ENCODE measurements at places on chromosomes 5 and 9.
A peak's percentile ranks its signal among the peaks of the same experiment; 100 is the strongest.

DNA sequence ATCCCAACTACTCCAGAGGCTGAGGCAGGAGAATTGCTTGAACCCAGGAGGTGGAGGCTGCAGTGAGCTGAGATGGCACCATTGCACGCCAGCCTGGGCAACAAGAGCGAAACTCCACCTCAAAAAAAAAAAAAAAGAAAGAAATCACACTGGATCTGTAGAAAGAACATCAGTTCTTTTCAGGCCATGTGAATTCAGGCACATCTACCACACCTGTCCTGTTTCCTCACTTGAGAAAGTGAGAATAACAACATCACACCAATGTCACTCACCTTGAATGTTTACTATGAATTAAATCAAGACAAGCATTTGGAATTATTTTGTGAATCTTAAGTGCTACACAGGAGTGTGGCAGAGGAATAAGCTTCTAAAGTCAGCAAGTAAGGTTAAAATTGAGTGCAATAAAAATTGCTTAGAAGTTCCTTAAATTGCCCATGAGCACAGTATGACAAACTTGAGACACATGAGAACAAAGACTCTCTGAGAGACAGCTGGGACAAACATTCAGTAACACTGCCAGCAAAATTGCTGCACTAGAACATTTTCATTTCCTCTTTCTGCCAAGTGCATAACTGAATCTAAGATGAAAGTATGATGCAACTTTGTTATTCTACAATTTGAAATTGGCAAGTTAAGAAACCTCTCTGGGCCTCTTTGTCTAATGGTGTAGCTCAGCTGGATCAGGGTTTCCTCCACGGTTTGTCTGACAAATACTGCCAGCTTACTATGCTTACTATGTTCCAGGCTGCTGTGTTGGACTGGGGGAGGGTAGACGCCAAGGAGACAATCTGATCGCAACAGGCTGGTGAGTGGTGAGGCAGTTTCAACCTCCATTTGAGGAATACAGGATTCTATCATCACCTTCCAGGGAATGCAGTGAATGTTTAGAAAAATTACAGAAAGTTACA is 1.9 kb upstream of the RIC1 start:
- DNase-seq, result no peak

- no peak for DNase-seq
Measured at GRCh38 chr9:132748450-132748849, 78.2 kb downstream of the GTF3C4 start.

DNA sequence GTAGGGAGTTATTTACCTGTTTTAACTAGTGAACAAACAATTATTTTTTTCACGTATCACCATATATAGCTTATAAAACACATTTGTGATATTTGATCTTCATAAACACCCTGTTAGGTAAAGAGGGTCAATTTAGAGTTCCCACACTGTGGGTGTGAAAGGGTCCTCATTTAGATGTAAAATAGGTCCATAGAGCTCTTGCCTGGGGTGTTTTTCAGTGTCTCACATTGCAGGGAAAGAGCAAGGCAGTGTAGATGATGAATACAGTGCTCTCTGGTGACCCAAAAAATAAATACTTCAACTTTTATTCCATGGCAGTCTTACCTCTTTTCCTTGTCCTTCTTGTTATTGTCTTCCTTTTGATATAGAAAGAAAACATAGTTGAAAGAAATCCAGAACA is 403.2 kb upstream of the SGCD start:
- peak; percentile 11 for DNase-seq

DNA sequence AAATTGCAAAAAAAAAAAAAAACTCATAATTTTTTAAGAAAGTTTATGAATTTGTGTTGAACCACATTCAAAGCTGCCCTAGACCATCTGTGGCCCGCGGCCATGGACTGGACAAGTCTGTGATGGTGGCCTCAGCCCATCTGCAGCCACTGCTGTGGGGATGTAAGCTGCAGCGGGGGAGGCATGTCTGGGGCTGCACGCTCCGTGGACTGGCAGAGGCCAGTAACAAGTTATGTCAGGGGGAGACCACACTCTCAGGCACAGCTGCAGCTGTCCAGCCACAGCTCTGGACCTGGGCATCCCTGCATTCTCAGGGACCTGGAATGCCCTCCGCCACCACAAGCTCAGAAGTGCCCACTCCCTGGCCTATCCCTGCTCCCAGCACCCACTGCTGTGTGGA is 1272.3 kb upstream of the CDH9 start:
- DNase-seq, result no peak

DNA sequence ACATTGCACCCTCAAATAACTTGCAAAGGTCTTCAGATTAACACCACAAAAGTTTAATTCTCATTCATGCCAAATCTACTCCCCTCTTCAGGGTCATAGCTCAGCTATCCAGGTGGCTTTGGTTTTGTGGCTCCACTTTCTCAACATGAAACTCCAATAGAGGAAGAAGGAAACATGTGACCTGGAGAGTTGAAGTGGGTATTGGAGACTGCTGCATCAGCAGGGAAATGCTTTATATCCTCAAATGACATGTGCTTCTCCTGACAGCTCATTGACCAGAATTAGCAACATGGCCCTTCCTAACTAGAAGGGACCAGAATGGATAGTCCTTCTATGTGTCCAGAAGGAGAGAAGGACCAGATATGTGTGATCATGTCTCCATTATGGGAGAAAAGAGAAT is 73.6 kb downstream of the TLR4 start:
- no peak for DNase-seq

GRCh38 chr9:13485068-13485596 is 205.6 kb upstream of the MPDZ start:
- DNase-seq, result no peak

DNA sequence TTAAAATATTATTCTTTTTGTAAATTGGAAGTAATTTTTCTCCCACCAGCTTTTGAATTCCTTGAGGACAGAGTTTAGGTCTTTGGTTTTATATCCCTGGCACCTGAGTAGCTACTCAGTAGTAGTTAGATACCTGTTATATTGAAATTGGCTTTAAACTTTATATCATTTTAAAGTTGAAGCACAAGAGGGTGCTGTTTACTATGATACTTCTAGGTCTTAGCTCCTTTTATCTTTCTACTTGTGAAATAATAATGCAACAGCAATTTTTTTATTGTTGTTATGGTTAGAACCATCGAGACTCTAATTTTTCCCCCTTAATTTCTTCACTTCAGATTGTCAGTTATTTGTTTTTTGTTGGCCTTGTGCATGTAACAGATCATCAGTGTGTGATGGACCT is 46.3 kb downstream of the AP3S1 start:
- DNase-seq, result peak; percentile 21

GRCh38 chr5:124654418-124654817 is 92.0 kb downstream of the ZNF608 start:
- no peak for DNase-seq

- peak; percentile 74 for DNase-seq
Measured at GRCh38 chr9:108756746-108757490, 98.9 kb downstream of the ACTL7B start.

GRCh38 chr9:89815903-89816573 is 211.2 kb downstream of the GADD45G start:
- no peak for DNase-seq

DNA sequence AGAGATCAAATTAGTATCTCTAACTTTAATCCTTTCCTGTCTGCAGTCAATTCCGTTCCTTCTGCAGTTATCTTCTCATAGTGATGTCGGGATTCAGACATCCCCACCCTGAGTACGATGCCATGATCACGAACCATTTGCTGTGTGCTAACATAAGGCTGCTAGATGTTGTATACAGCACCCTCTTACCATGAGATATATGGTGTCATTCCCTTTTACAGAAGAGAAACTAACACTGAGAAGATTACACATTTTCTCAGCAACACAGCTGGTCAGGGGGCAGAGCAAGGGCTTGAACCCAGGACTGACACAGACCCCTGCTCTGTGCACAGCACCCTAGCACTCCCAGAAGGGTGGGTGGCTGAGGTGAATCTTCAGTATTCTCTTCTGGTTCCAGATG is 46.9 kb upstream of the HSD17B4 start:
- no peak for DNase-seq

DNA sequence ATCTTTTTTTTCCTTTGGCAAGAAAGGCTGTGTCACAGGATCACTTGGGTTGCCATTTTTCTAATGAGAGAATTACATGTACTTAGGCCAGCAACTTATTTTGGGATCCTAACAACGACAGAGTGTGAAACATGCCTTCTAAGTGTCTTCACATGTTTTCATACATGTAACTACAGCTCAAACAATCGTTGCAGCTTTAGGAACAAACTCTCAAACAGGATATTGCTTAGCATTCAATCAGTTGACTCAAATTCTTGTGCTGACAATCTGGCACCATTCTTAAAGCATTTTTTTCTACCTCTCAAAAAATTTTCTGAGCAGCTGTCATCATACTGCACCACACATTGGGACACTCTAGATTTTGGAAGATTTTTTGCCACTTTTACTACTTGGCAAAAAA is 435.5 kb downstream of the HINT1 start:
- DNase-seq, result no peak

- no peak for DNase-seq
Measured at GRCh38 chr5:140246378-140247122, 56.4 kb downstream of the PFDN1 start.

GRCh38 chr5:173848986-173849596 is 39.1 kb upstream of the CPEB4 start:
- DNase-seq, result no peak

GRCh38 chr9:92720209-92720765 is 44.3 kb downstream of the BICD2 start:
- no peak for DNase-seq

GRCh38 chr5:131254741-131255140 is 9.1 kb upstream of the CDC42SE2 start:
- DNase-seq, result no peak

- DNase-seq, result no peak
Measured at GRCh38 chr9:113210815-113211214, 10.3 kb downstream of the FKBP15 start.

DNA sequence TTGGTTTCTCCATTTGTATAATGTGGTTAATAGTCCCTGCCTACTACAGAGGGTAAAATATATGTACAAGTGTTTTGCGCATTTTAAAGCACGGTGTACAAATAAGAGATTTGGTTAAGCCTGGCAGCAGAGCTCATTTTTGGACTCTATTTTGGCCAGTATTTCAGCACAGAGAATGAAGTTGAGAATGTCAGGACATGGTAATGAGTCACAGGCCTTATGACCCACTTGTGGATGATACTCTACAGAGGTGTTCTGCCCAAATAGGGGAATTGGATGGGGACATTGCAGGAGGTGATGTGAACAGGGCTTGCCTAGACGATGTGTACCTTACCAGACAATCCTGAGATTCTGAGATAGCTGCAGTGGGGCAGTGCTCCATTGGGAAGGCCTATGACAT is 50.6 kb downstream of the MELK start:
- DNase-seq, result no peak

DNA sequence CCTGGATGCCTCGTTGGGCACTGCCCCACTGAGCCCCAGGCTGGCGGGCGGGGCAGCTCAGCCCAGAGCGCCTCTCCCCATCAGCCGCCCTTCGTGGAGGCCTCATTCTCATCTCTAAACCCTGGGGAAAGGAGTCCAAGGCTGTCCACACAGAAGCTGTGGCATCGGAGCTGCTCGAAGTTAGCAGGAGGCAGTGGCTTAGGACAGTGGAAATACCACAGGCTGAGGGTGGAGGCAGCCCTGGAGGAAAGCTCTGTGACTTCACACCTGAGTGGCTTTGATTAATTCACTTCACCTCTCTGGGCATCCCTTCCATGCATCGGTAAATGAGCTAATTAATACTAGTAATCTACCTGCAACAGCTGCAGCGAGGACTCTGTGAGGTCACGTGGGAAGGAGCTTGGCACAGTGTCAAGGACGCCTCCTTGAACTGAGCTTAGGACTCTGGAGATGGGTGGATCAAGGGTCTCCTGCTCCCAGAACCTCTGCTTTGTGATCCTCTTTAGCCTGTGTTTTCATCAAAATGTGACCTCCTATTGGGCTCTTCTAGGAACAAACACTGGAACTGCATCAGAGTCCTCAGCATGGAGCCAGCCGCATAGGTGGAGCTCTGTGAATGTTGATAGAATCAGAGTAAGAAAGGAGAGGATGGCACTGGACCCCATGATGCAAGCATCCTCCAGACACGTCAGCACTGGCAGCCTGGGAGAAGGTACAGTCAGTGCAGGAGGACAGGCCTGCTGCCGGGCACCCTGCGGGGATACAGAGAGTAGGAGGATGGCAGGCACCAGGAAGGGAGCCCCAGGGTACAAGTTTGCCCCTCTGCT is 842 bp upstream of the ANGPTL2 start:
- DNase-seq, result peak; percentile 11

GRCh38 chr5:33501899-33502298 is 61.1 kb downstream of the TARS1 start:
- DNase-seq, result peak; percentile 37

- DNase-seq, result no peak
Measured at GRCh38 chr9:14452539-14452938, 138.6 kb upstream of the NFIB start.

DNA sequence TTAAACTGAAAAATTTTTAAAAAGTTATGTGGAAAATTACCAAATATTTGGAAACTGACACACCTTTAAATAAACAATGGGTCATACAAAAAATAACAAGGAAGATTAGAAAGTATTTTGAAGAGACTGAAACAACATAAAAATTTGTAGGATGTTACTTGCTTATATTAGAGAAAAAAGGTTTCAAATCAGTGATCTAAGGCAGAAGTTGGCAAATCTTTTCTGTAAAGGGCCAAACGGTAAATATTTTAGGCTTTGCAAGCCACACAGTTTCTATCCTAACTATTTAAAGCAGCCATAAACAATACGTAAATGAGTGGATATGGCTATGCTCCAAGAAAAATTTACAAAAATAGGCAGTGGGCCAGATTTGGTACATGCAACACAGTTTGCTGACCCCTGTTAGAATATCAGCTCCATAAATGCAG is 81.3 kb downstream of the OXCT1 start:
- no peak for DNase-seq

DNA sequence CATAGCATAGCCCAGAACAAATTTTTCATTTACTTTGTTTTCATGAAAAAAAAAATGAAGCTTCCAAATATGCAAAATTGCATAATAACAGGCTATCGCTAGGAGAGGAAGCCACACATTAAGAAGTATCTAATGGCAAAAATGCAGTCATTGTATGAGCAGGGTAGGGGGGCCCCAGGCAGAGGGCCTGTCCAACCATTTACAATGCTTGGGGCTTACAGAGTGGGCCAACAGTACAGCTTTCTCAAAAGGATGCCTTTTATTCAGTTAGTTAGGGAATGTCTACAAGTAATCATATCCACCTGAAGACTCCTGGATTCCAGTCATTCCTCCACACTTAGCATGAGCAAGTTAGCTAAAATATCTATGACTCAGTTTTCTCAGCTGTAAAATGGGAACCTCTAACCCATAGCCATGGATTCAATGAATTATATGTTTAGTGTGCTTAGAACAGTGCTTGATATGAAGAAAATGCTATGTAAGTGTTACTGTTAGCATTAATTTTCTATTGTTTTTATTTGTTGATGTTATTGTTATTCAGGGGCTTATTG is 117.7 kb downstream of the GAS1 start:
- DNase-seq, result peak; percentile 26

DNA sequence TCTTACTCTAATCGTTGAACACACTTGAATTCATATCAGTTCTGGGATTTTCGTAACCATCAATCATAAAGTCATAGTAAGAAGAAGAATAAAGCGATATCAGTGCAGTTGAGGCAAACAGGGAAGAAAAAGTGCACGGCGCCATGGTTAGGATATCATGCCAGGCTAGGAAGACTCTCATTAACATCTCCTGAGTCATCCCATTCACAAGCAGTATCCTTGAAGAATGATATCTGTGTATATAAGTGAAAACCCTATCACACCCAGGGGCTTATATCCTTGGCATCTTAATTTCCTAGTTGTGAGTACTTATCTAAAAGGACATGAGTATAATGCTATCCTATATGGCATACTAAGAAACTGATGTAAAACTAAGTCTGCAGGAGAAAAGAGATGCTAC is 38.6 kb downstream of the NFIB start:
- no peak for DNase-seq

All from GM23338 (cell line).